ENCODE measurements at places on chromosomes 1 and 21.
A peak's percentile ranks its signal among the peaks of the same experiment; 100 is the strongest.

GRCh38 chr1:244699741-244700140, 46.8 kb downstream of the DESI2 start:
- no peak for DNase-seq

- DNase-seq: no peak
Observed at GRCh38 chr1:61358770-61359455, 276.6 kb downstream of the NFIA start.

DNA sequence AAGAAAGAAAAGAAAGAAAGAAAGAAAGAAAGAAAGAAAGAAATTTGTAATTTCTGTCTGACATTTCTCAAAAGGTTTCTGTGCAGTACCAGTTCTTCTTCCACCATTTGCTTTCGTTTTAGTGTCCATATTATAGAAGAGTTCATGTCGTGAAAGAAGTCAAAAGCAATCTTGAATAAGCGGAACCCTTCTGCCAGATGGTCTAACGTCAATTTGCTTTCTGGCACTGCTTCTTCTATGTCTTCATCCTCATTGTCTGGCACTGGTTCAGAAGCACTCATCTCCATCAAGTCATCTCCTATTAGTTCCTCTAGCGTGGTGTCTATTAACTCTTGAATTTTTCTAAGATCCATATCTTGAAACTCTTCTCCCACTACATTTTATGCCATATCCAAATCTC, 170.0 kb upstream of the KCTD3 start:
- DNase-seq: no peak

DNA sequence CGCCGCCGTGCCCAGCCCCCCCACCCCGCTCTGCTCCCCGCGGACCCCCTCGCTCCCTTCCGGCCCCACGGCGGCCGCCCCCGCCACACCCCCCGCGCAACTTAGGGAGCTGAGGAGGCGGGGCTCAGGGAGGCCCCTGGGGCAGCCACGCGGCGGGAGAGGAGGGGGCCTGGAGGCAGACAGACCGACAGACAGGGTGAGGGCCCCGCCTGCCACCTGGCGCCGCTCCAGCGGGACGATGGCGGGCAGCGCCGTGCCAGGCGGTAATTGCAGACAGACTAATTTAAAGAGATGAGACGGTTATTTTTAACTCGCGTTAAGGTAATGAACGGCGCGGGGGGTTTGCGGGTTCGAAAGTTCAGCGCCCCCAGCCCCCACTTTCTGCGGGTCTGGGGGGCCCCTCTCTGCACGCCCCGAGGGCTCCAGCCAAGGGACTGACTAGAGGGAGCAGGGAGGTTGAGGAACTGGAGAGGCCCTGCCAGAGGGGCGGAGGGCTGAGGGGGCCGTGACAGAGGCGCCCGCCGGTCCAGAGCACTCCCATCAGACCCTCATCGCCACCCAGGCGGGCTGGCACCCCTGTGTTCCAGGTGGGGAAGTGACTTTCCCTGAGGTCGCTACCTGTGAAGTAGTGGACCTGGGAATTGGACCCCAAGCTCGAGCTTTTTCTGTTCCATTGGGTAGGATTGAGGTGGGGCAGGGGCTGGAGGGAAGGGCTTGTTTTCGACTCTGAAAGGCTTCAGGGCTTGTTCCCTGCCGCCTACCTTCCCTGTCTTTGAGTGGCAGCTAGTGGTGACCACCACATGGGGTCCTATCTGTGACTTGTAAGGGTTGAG, 5.4 kb downstream of the FOXO6 start:
- DNase-seq: peak; percentile 24

- DNase-seq: no peak
Observed at GRCh38 chr1:50474859-50475809, 51.9 kb upstream of the DMRTA2 start.

DNA sequence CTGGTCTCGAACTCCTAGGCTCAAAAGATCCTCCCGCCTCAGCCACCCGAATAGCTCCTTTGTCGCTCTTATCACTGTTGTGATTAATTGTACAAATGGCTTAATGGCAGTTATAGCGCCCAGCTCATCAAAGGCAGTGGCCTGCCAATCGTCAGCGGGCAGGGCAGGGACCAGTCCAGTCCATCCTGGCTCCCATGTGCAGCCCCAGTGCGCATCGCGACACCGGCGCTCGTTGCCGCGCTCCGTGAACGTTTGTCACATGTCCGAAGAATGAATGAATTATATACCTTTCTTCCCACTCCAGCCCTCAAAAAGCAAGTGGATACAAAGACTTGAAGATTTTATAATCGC, 18.4 kb downstream of the MTX1 start:
- no peak for DNase-seq

GRCh38 chr1:51516649-51517158, 2.4 kb downstream of the EPS15 start:
- DNase-seq: no peak

GRCh38 chr1:115402753-115403184, 64.7 kb upstream of the NGF start:
- no peak for DNase-seq

DNA sequence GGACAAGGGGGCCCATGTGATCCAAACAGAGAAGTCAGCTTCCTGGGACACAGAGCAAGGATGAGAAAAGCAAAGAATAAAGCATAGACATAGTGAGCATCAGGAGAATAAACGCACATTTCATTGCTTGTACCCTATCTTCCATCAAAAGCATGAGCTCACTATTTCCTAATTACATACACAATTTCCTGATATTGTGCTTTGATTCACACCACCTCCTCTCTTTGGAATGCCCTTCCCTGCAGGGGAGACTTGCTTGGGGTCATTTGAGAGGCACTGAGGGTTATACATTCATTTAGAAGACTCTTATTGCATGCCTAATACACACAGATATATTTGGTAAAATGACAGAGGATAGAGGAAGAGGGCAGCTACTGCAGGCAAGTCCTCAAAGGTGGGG, 185.4 kb downstream of the SEC16B start:
- no peak for DNase-seq

- DNase-seq: no peak
Observed at GRCh38 chr1:19910650-19911049, 12.8 kb downstream of the PLA2G2E start.

GRCh38 chr1:168617974-168618750, 41.8 kb downstream of the XCL1 start:
- no peak for DNase-seq

DNA sequence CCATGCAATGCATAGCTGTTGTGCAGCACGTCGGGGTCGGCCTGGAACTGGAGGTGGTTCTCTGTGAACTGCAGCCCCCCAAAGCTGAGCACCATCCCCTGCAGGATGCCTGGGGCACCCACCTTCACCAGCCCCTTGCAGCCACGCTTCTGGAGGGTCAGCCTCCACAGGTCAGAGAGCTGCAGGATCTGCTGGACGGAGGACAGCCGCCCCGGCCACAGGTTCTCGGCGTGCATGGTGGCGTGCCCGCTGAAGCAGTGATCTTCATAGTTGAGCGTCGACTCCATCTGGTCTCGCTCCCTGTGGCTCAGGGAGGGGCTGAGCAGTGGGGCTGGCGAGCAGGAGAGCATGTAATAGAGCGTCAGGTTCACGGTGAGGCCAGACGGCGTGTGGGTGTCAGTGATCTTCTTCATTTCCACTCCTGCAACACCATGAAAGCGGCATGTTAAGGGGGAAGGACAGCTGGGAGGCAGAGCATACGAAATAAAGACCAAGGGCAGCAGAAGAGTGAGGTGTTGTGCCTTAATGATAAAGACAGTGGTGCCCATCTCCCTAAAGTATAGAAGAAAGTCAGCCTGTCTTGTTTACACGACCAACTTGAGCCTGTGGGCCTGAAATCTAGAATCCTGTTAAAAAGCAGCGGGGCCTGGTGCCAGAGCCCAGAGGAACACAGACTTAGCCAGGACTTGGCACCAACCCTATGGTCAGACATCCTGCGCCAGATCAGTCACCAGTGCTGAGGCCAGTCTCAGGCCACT, 3.0 kb downstream of the KIAA2013 start:
- DNase-seq: no peak

DNA sequence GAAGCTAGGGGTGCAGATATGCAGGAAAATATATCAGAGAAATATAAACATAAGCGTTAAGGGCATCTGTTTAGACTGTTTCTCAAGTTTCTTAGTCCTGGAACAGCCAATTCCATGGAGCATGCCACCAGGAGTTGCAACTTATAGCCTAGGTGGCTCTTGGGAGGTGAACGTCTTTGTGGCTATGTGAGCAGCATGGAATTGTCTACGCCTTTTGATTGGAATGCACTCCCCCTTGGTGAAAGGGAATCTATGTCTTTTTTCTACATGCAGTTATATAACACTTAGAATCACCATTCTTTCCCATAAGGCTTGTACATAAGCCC, 12.4 kb downstream of the RCSD1 start:
- DNase-seq: no peak

- DNase-seq: no peak
Observed at GRCh38 chr21:45054927-45055612, 19.3 kb upstream of the ADARB1 start.

DNA sequence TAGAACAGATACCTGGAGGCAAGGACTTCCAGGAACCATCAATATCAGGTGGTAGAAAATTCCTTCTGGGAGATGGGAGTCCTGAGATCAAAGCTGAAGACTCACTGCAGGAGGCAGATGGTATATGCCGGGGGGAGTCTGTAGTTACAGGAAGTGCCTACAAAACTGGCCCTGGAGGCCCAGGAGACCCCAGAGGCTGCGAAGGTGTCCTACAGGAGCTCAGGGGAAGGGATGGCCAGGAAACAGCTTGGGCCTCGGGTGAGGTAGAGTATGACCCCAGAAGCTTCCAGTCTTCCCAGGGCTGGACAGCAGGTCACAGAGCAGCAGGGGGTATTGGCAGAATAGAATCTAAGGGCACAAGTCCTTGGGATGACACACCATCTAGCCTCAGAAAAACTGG, 16.4 kb downstream of the IGFN1 start:
- no peak for DNase-seq

- DNase-seq: no peak
Observed at GRCh38 chr1:176568185-176568584, 105.2 kb downstream of the PAPPA2 start.

- DNase-seq: peak; percentile 63
Observed at GRCh38 chr1:9004700-9005394, 21.4 kb downstream of the SLC2A7 start.

DNA sequence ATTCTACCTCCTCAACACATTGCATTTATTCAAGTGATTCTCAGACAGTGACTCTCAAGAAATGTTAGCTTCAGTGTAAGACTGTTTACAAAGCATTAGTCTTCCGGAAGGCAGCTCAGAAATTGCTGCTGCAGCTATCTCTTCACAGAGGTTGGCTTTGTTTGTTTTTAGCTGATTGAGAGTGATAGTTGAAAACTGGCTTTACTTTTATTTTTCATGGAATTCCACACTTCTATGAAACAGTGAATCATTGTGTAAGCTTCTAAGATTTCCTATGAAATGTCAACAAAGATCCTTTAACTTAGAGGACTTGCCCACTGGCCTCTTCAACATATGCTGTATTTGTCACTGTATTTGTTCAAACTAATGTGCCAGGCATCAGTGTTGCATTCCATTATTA, 121.3 kb downstream of the TNNI3K start:
- DNase-seq: no peak

DNA sequence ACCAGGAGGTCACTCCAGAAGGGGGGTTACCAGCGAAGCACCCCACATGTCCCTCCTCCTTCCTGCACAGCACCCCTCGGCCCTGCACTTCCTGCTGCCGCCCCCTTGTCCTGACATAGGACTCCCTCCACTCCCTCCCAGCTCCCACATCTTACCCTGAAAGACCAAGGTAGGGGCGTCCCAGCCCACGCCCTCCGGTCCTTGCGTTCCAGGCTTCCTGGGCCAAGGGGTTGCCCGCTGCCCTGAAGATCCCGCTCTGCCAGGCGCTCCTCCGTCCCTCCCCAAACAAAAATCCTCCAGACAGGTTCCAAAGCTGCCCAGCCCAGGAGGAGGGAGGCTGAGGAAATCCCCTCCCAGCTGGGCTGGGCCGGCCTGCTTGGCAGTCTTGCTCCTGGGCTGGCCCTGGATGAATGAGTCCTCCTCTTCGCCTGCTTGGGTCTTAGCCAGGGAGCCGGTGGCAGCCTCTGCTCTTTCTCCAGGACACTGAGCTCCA, at the start of gene RHBDL2:
Gene RHBDL2, minus strand, starts transcription at position 304 of the 493 bp plus-strand sequence. CDS start 22,618 bp downstream, outside the sequence.
- DNase-seq: no peak

- no peak for DNase-seq
Observed at GRCh38 chr1:82807563-82807962, 1006.8 kb downstream of the ADGRL2 start.

GRCh38 chr1:190439447-190439846, 38.2 kb downstream of the BRINP3 start:
- no peak for DNase-seq

- DNase-seq: no peak
Observed at GRCh38 chr1:248704606-248705005, 2.0 kb upstream of the OR14I1 start.

DNA sequence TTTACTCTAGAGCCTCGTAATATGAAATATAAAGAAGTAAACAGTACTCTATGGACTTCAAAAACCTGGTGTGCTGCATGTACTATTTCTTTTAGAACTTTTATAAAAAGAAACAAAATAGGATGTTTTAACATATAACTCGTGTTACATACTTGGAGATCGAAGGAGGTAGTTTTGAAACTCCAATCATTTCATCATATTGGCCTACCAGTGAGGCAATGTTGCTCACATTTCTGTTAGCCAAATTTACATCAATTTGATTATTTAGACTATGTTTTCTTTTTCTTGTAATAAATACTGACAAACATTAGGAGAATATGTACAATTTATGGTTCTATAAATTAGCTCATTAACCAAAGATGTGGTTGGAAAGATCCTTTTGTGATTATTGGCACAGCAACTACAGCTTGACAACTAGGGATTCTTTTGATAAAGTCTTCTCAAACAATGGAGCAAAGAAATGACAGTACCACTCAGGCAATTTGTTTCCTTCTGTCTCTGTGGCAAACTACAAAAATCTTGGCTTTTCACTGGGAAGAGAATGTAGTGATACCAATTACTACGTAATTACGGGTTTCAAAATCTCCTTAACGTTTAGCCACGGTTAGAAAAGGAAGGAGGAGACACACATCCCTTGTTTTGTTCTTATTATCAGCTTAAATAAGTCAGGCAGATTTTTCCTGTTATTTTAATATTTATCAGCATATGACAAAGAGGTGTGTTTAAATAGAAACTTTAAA, 266.6 kb upstream of the SGIP1 start:
- DNase-seq: no peak

DNA sequence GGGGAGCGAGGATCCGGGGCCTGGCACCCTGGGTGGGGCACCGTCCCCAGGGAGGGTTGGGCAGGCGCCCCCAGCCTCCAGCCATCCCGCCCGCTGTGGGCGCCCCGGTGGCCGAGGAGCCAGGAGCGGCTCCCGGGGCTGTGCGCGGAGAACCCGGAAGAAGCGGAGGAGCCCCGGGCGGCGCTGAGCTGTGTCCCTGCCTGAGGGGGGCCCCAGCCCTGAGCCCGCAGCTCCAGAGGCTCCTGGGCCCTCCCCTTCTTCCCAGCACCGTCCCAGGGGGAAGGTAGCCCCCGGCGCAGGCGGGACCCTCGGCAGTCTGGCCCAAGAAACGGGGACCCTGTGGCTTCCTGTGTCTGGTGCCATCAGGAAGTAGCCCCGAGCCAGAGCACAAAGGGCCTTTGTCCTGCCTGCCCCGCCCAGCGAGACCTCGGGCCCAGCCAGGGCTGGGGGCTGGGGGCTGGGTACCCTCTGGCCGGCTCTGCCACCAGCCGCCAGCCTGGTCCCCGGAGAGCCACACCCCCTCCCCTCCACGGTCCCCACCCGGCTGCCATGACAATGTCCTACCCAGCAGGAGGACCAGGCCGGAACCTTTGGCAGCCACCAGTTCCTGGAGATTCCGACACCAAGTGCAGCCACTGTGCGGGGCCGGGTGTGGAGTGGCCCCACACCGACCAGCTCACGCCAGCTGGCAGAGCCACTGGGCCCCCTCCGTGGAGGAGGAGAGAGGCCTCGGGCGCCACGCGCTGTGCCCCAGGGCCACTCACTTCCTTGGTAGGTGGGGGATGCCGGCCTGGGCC, 15.6 kb upstream of the TTLL10 start:
- DNase-seq: no peak

- DNase-seq: no peak
Observed at GRCh38 chr21:23292292-23292691, 2294.1 kb downstream of the NCAM2 start.

Data from T follicular helper cell (primary cell).